ENCODE measurements at places on chromosomes 11 and 22. TPM values are rescaled to one million over a fixed set of nuclear protein-coding genes. Genes with fewer than 3 reads are reported as not detected.

GRCh38 chr22:27218012-27218920 lies 560.9 kb downstream of the MIAT start:
- no peak for DNase-seq

- DNase-seq, result no peak
Measured at GRCh38 chr22:39894554-39895092, 1.1 kb upstream of the ENTHD1 start.

GRCh38 chr11:118442301-118442700 lies 6.0 kb downstream of the KMT2A start:
- no peak for DNase-seq

The ASPHD2 gene
- 1.8 TPM for total RNA-seq

Measured in H4 (cell line).